Spinal cord (tissue), 10 donors: ENCODE measurements at places on chromosomes 5 and 9. TPM values are rescaled to one million over a fixed set of nuclear protein-coding genes. Genes with fewer than 3 reads are reported as not detected.

Gene NNT
- 79.6 TPM for total RNA-seq

GRCh38 chr5:97088774-97089148 is 53.6 kb downstream of the LIX1 start:
- DNase-seq, result no peak

DNA sequence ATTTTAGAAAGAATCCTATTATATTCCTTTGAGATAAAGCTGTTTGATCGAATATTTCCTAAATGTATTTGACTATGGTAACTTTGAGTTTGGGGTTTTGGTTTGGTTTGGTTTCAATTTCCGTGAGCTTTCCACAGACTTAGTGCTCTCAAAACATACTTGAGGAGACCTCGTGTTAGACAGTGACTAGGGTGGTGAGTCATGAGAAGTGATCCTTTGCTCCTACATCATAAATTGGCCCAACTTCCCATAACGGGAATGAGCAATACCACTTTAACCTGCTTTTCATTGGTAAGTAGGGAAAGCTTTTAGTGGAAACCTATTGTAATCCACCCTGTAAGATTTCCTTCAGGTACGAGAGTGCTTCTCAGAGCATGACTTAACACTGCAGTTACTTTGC is 3.8 kb upstream of the RASEF start:
- no peak for DNase-seq

GRCh38 chr5:50856401-50857119 is 190.1 kb downstream of the PARP8 start:
- DNase-seq, result peak; percentile 92

DNA sequence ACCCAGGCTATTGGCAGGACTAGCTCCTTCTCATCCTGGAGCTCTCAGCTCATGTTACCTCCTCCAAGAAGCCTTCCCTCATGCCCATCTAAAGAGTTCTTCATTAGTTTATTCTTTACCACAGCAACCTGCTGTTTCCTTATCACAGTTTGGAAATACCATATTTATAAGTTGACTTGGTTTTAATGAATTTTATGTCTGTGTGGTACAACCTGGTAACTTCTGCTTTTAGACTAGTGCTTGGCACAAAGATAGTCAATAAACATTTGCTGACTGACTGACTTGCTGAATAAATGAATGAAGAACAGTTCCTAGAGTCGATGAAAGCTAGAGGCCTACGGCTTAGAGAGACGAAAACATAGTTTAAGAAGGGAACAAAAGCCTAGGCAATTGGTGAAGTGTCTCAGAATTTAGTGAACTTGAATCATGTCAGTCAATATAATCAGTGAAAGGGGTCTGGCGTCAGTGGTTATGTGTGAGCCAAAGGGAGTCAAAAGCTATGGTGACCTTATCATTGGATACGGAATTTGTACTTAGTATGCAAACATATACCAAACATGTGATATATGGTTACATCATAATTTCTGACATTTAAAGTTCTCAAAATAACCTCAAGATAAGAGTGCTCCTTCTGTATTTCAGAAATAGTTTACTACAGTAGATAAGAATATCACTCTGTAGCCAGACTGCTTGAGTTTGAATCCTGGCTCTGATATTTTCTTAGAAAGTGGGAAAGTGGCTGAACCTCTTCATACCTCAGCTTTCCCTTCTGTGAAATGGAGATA is 239.5 kb downstream of the MCTP1 start:
- no peak for DNase-seq

GRCh38 chr9:126166291-126166690 is 160.3 kb upstream of the MVB12B start:
- DNase-seq, result no peak

DNA sequence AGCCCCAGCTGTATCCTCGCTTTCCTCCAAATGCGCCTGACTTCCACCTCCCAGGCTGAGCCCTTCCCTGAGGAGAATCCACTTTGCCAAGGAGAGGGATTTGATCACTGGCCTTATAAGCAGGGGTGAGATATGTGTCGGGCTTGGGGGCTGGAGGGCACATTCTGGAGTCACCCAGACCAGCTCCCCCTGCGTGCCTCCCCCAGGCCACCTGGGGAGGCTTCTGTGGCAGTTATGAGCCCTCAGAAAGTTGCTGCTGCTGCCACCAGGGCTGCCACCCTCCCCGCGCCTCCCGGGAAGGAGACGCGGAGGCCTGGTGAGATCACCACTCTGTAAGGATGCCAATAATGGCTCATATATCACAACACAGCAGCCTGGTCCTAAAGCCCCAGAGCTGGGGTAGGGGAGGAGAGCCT is 211.5 kb downstream of the PAPPA start:
- DNase-seq, result peak; percentile 55

DNA sequence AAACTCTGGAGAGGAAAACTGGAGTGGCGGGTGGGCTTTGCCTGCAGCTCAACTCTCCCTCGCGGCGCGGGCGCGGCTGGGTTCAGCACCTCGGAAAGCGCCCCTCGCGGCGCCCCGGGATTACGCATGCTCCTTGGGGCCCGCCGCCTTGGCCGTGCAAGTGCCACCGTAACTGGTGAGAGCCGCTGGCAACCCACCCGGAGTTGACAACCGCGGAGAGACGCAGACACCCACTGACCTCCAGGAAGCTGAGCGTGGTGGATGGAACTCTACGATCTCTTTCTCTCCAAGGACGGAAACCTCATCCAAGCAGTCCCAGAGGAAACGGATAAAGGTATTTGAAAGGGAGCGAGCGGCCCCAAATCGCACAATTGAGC is 194 bp upstream of the RXFP3 start:
- DNase-seq, result peak; percentile 67

DNA sequence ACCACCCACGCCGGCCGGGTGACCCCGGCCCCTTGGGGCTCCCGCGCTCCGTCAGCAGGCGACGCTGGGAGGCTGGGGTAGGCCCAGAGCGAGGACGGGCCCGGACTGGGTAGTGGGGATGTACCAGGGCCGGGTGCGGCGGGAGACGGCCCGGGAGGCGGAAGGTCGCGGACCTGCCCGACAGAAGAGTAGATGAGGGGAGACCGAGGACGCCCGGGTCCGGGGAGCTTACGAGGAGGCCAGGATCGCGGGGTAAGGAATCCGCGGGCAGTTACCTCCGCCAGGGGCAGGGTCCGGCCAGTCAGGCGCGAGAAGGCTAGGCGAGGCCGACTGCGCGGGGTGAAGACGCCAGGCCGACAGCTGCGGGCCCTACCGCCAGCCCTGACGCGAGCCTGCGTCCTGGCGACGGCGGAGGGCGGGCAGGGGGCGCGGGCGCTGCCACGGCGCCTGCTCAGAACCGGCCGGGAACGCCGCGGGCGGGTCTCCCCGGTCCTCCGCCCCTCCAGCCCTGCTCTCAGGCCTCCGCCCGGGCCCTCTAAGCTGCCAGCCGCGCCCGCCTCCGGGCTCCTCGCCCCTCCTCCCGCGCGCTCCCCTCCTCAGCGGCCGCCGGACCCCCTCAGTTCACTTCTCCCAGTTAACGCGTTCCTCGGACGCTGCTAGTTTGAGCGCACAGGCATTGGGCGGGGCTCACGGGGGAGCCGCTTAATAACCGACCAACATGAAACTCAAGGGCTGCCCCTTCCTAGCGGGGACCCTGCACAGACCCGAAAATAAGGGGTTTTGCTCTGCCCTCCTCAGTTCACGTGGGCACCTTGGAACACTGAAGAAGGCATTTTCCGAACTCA is at the start of gene CPLANE1:
Gene CPLANE1 (minus strand): TSS at position 407 of the 845 bp plus-strand sequence. CDS start 1,678 bp downstream, outside the sequence.
- peak; percentile 78 for DNase-seq
